NCI-H1417 (cell line): ENCODE measurements at places on chromosomes 11 and 22.

DNA sequence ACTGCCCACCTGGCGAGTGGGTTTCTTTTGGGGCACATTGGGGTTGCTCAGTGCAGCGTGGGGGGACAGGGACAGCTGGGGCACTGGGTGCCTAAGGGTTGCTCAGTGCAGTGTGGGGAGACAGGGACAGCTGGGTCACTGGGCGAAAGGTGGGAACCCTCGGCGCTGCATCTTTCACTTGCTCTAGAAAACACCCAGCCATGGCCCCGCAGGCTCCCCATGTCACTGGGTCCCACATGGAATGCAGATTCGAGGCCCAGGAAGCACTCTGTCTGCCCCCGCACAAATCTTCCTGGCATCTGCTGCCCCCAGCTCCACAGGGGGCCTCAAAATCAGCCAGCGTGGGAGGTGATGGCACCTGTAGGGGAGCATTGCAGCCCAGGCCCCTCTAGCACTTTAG is 229.3 kb downstream of the BRD1 start:
- no peak for DNase-seq

GRCh38 chr22:35554297-35554845 is 13.7 kb downstream of the RASD2 start:
- no peak for DNase-seq

DNA sequence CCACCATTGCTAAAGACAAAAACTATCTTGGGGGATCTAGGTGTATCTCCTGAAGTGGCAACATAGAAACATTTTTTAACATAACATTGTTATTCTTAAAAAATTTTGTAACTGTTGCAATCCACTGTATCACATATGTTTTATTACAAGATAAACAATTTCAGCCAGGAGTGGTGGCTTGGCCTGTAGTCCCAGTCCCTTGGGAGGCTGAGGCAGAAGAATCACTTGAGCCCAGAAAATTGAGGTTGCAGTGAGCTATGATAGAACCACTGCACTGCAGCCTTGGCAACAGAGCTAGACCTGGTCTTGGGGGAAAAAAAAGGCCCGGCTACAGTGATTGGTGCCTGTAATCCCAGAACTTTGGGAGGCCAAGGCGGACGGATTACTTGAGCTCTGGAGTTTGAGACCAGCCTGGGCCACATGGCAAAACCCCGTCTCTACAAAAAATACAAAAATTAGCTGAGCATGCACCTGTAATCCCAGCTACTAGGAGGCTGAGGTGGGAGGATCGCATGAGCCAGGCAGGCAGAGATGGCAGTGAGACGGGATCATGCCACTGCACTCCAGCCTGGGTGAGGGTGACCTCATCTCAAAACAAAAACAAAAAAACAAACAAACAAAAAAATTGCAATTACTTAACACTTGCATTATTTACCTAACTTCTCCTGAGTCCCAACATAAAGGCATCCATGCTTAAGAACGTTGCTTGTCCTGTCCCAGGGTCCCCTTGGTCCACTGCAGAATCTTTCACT is 1.5 kb upstream of the DEPDC5 start:
- DNase-seq: no peak

- no peak for DNase-seq
These were observed 28.0 kb downstream of the HSPA8 start for GRCh38 chr11:123033895-123034294.

- no peak for DNase-seq
These were observed 479.4 kb downstream of the JRKL start for GRCh38 chr11:96869207-96869606.

- peak; percentile 61 for DNase-seq
These were observed 19.7 kb downstream of the MYO7A start for GRCh38 chr11:77147668-77148321.

- DNase-seq: peak; percentile 63
These were observed 65.0 kb downstream of the SFI1 start for GRCh38 chr22:31561238-31561887.

- no peak for DNase-seq
These were observed 56.2 kb upstream of the GLYAT start for GRCh38 chr11:58787903-58788302.
